Peyer's patch (tissue), 4 donors: ENCODE measurements at places on chromosomes 2 and 18. TPM values are rescaled to one million over a fixed set of nuclear protein-coding genes. Genes with fewer than 3 reads are reported as not detected.
A peak's percentile ranks its signal among the peaks of the same experiment; 100 is the strongest.

DNA sequence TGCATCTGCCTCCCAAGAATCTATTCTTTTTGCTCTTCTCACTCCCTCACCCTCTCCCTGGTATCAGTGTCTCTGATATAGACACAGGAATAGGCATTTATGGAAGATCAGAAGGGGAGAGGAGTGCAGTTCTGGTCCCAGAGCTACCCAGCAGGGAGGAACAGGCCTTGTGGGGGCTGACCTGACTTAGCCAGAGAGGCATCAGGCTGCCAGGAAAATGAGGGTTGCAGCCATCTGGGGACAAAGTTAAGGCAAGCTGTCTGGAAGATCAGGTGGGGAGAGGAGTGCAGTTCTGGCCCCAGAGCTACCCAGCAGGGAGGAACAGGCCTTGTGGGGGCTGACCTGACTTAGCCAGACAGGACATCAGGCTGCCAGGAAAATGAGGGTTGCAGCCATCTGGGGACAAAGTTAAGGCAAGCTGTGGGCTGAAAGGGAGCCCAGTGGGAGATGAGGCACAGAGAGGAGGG lies 69.9 kb upstream of the HK2 start:
- no peak overlapping the region for H3K4me3 ChIP-seq
- no peaks in the 10 kb centered on the region for H3K27me3 ChIP-seq
- H3K27ac ChIP-seq = no peak overlapping the region
- no peaks in the 10 kb centered on the region for H3K36me3 ChIP-seq
- H3K4me1 ChIP-seq = no peaks in the 10 kb centered on the region
- no peak for DNase-seq

DNA sequence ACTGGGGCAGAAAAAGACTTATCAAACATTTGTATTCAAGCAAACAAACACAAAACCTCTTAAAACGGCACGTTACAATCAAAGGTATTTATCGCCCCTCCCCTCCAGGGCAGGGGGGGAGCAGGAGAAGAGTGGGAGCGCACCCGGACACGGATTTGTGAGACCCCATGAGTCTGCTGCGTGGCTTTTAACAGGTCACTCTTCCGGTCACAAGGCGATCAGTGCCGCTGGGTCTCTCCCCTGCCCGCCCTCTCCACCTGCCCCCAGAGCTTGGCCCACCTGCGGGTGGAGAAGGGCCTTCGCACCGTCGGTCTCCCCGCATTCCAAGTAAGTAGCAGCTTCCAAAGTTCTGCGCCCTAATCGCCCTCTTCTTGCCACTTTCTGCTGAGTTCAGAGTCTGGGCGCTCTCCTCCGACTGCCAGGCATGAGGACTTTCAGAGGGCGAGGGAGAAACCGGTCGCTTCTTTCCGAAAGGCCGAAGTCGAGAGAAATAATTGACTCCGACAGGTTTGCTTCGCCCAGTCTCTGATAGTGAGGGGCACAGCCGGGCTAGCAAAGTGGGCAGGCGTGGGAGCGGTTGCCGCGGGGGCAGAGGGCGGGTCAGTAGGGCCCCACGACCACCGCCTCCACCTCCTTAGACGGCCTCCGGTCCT lies 800 bp downstream of the RPRM start:
- no peaks in the 10 kb centered on the region for H3K36me3 ChIP-seq
- H3K27ac ChIP-seq = no peak overlapping the region
- H3K4me1 ChIP-seq = no peaks in the 10 kb centered on the region
- DNase-seq = peak; percentile 49

- no peak for DNase-seq
- H3K27ac ChIP-seq = no peak overlapping the region
- H3K36me3 ChIP-seq = no peaks in the 10 kb centered on the region
- no peak overlapping the region for H3K4me3 ChIP-seq
- H3K27me3 ChIP-seq = no peaks in the 10 kb centered on the region
These were observed 670.3 kb upstream of the SALL3 start for GRCh38 chr18:78309307-78309706.

DNA sequence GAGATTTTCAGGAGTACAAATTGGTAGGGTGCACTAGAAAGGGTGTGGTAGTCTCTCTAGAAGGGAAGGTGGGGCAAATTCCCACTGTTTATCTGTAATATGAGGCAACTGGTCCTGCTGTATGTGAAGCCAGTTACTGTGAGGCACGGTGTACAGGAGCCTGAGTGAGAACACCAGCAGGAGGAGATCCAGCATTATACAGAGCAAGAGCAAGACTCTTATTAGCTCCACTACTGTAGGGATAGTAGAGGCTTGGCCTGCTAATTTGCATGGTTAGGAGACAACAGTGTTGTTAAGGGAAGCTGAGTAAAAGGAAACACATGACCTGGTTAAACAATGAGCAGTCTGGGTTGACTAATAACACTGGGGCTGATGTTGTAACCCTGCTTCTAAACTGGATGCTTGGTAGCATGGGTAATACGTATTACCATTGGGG lies 76.3 kb upstream of the WDSUB1 start:
- no peak overlapping the region for H3K27ac ChIP-seq
- H3K4me1 ChIP-seq = no peaks in the 10 kb centered on the region
- DNase-seq = no peak
- no peaks in the 10 kb centered on the region for H3K27me3 ChIP-seq

GRCh38 chr2:197804049-197804757 lies at the start of gene PLCL1:
PLCL1 (plus strand) TSS chr2:197804593.
- peak; percentile 94 for DNase-seq
- H3K27me3 ChIP-seq = no peaks in the 10 kb centered on the region
- H3K36me3 ChIP-seq = no peaks in the 10 kb centered on the region
- peak within 1 kb of the TSS; percentile 80 for H3K4me3 ChIP-seq
- peak within 1 kb of the TSS; percentile 66 for H3K27ac ChIP-seq

DNA sequence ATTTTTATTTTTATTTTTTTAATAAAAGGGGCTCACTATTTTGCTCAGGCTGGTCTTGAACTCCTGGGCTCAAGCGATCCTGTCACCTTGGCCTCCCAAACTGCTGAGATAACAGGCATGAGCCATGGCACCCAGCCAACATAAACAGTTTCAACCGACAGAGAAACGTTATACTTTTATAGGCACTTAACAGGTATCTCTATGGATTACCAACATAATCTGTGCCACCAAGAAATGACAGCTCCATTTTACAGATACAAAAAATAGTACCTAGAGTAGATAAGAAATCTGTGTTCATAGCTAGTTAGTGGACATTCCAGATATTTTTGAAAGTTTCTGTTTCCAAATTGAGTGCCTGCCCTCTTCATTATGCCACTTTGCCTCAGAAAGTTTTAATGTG lies 1316.7 kb downstream of the LRP1B start:
- H3K4me1 ChIP-seq = no peaks in the 10 kb centered on the region
- H3K4me3 ChIP-seq = no peak overlapping the region
- no peak overlapping the region for H3K27ac ChIP-seq
- DNase-seq = no peak
- H3K36me3 ChIP-seq = no peaks in the 10 kb centered on the region

DNA sequence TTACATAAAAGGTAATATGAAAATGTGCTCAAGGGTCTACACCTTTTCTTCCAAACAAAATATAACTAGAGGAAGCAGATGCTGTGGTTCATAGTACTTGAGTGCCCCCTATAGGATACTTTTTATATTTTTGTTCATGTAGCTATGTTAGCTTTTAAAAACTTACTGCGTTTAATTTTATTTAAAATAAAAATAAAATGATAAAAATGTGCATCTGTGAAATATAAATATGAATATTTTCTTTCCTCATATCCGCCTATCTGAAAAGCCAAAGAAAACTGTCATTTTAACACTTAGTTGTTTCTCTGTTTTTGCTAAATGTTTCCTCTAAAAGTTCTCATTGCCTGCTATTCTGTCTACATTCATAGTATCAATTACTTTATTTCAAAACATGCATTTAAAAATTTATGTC lies 9.6 kb upstream of the LRP1B start:
- no peak overlapping the region for H3K27ac ChIP-seq
- DNase-seq = no peak
- no peaks in the 10 kb centered on the region for H3K4me1 ChIP-seq
- no peaks in the 10 kb centered on the region for H3K36me3 ChIP-seq

DNA sequence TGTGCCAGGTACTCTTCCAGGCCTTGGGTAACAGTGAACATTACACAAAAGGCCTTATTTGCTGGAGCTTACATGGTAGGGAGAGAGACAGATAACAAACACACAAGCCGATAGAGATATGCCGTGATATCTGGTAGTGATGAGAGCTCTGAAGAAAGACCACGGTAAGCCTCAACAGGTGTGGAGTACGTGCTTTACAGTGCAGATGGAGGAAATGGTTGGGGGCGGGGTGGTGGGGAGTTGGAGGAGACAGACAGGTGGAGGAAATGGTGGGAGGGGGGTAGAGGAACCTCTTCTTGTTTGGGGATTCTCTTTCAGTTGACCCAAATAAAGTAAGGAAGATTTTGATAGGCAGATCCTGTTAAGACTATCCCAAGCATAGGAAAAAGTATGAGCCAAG lies 141.1 kb upstream of the ALPP start:
- H3K27ac ChIP-seq = no peak overlapping the region
- DNase-seq = no peak
- no peak overlapping the region for H3K4me3 ChIP-seq

DNA sequence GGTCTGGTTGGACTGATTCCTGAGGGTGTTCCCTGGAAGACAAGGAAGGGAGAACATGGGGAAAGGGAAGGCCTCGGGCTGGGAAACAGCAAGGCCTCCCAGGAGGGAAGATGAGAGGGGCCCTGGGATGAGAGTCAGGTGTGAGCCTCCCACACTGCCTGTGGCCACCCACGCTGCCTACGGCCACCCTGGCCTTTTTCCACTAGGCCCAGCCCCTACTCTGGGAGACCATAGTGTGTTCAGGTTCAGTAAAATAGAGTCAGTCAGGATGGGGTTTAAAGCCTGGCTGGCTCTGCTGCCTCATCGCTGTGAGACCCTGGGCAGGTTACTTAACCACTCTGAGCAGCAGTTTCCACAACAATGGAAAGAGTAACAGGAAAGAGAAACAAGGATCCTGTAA lies 47.7 kb upstream of the MAL start:
- no peak overlapping the region for H3K4me3 ChIP-seq

- H3K27me3 ChIP-seq = no peaks in the 10 kb centered on the region
- H3K36me3 ChIP-seq = no peaks in the 10 kb centered on the region
- no peak overlapping the region for H3K27ac ChIP-seq
- no peaks in the 10 kb centered on the region for H3K4me1 ChIP-seq
These were observed 402.3 kb upstream of the SLC14A2 start for GRCh38 chr18:45213040-45213333.

GRCh38 chr2:147101941-147102790 lies 742.7 kb upstream of the ACVR2A start:
- no peak for DNase-seq
- no peaks in the 10 kb centered on the region for H3K36me3 ChIP-seq

HOXD13 gene
- not detected for total RNA-seq

QPCT gene
- total RNA-seq = 0.66 TPM

LINC00305 gene
- total RNA-seq = not detected

MEP1B gene
- total RNA-seq = 497 TPM
